ENCODE measurements at places on chromosomes 6 and 20. TPM values are rescaled to one million over a fixed set of nuclear protein-coding genes. Genes with fewer than 3 reads are reported as not detected.

DNA sequence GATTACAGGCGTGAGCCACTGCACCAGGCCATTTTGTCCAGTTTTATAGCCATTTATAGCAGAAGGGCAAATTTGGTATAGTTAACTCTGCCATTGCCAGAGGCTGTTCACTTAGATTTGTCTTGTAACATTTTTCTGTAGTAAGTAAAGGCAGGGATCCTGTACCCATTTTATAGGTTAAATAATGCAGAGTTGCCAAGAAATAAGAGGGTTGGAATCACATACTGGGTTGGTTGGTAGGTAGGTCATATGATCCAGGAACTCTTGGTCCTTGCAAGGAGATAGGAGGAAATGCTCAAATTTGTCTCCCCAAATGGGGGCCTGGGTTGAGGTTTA lies 68.1 kb downstream of the SHLD1 start:
- no peak for DNase-seq

DNA sequence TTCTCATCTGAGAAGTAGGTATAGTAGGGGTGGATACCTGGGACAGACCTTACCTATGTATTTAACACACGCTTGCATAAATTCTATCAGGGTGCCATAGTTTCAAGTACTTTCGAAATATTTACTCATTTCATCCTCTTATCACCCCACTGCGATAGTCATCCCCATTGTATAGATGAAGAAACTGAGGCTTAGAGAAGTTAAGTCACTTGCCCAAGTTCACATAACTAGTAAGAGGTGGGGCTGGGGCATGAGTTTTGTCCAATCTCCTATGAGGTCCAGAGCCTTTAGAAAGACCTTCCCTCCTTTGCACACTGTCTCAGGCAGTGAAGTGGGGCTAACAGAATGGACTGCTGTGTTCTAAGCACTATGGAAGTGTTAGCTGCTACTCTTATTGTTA lies 6.2 kb downstream of the TULP1 start:
- DNase-seq, result no peak

DNA sequence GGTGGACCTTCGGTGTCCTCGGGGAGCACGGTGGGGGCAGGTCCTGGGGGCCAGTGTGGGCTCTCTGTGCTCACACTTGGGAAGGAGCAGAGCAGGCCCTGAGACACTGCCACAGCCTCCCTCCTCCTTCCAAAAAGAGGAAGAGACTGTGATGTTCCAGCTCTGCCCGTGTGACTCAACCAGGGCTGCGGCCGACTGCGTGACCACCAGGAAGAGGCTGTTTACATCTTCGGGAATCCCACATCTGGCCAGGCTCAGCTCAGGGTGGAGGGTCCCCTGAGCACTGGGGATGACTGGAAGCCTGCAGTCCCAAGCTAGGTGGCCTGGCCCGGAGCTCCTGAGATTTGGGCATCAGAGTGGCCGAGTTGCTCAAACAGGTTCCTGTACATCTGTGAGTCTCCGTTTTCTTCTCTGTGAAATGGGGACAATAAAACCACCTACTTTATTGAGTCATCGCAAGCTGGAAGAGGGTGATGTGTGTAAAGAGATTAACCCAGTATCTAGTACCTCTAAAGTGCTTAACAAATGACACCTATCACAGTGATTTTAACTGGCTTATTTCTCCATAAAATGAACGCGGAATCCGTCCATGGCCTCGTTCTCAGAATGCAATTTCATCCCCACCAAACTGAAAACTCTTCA lies 242.1 kb downstream of the DLL1 start:
- DNase-seq, result peak; percentile 88

GRCh38 chr6:71028877-71029252 lies 72.0 kb upstream of the B3GAT2 start:
- DNase-seq, result no peak

DNA sequence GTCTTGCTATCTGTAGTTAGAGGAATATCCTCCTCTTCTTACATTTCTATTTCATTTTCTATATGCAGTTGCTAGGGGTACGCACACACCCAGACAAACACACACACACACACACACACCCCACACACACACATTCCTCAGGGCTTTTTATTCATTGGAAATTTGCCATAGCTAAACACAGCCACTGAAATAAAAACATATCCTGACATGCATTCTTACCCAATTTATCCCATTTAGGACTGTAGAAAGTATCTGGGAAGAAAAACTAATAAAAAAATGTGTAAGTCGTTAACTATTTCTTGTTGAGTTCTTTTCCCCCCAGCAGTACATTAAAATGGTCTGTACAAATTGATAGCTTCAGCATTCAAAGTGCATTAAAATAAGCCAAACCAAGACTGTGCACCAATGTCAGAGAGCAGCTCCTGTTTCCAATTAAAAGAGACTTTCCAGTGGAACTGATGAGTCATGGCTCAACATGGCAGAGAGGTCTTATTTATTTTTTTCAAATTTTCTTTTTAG lies 357.9 kb upstream of the AGPAT4 start:
- no peak for DNase-seq

DNA sequence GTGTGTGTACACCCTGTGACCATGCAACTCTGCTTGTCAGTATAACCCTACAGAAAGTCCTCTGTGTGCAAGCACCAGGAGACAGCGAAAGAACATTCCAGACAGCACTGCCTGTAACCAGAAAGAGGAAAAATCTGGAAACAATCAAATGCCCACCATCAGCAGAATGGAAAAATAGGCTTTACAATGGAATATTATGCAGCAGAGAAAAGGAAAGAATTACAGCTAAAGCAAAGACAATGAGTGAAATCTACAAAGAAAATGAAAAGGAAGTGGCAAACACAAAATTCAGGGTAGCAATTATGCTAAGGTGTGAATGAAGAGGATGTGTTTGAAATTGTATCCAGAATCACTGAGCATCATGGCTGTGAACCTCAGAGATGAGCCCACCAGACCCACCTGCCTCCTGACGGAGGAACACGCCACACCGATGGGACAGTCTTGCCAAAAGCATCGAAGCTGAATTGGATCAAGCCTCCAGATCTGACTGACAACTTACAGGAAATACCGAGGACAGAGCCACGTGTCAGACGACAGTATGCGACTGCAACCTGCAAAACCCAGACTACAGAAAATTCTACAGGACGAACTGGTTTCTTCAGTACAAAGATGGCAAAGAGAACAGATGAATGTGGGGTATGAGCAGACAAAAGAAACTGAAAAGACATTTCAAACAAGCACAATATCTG lies 133.2 kb downstream of the NFATC2 start:
- DNase-seq, result peak; percentile 12

- DNase-seq, result no peak
These were observed 561 bp downstream of the IL22RA2 start for GRCh38 chr6:137172734-137173431.

GRCh38 chr20:21053002-21053762 lies 53.0 kb downstream of the LINC00237 start:
- DNase-seq, result no peak

GRCh38 chr20:57882451-57883161 lies 172.8 kb upstream of the PMEPA1 start:
- peak; percentile 71 for DNase-seq

DNA sequence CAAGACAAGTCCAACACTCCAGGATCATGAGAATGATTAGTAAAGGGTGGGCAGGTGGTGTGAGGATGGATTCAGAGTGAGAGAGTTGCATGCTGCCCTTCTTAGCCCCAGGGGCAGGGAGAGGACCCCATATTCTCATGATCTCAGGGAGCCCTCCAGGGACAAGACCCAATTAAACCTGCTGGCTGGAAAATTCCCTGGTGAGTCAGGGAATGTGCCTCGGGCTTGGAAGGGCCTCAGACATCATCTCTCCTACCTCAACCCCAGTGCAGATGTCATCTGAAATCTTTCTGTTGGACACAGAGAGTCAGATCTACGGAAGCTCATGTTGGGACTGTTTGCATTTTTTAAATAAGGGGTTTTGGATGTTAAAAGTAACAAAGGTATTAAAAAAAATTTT lies 9.2 kb upstream of the SIRPD start:
- DNase-seq, result no peak

GRCh38 chr6:121873595-121873994 lies 438.1 kb downstream of the GJA1 start:
- DNase-seq, result no peak

DNA sequence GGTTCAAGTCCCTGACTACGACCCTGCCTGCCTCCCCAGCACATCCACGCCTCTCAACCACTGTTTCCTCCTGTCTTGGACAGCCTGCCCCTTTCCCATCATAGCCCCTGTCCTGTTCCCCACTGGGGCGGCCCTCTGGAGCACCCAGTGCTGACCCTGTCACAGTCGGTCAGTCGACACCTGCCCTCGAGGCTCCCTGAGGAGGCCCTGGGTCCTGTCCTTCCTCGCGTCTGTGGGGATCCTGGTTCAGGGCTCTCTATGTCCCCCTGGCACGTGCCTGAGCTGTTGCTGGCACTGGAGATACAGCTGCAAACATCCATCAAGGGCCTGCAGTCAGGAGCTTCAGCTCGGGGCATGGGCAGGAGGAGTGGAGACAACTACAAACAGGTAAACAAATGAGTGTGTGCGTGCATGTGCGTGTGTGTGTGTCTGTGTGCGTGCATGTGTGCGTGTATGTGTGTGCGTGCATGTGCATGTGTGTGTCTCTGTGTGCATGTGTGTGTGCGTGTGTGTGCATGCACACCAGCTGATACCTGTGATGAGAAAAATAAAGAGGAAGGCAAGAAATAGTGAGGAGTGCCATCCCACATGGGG lies 132.8 kb downstream of the PHACTR3 start:
- peak; percentile 47 for DNase-seq

DNA sequence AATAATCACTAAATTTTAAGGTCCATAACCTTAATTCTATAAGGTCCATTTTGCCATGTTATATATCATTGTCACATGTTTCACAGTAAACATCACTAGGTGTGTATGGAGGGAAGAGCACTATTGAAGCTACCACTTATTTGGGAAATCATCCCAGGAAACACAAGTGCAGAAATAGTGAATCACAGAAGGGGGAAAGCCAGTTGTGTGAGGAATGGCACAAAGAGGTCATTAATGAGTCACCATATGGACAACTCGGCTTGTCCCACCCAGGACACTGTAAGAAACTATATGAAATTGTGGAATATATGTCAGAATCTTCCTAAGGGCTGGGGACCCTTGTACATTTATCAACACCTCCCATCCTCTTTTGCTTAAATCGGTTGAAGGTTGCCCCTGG lies 13.7 kb downstream of the BTN3A1 start:
- no peak for DNase-seq

GRCh38 chr6:105894556-105894955 lies 191.6 kb upstream of the PRDM1 start:
- DNase-seq, result no peak

DNA sequence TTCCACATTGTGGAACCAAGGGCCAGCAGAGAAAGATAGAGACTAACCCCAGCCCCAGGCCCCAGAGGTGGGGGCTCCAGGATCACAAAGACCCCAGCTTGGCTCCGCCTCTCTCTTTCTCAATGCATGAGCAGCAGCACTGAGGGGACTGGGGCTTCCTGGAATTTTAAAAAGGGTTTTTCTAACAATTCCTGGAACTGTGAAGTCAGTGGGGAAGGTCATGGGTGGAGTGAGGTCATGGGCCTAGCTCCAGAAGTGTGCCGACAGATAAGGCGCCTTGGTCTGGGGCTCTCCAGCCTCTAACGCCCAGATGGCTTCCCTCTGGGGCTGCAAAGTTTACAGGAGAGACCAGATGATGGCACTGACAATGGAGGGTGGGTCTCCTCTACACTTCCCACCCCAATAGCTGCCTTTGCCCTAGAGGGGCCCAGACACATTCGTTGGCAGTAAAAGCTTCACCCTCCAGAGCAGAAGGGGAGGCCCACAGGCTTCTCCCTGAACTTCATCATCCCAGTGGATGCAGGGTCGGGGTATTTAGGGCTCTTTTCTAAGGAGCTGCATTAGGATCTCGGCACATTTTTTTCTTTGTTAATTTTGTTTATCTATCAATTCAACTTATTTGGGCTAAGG lies 46.9 kb upstream of the CD93 start:
- peak; percentile 82 for DNase-seq

- no peak for DNase-seq
These were observed 407 bp downstream of the GABRR2 start for GRCh38 chr6:89314692-89315091.

The NKX2-2 gene
- total RNA-seq, result 0.23 TPM

The SEL1L2 gene
- 16.1 TPM for total RNA-seq

The KCNK16 gene
- total RNA-seq, result not detected

The TFAP2B gene
- not detected for total RNA-seq

Data from posterior vena cava (tissue), 2 donors.